ENCODE measurements at places on chromosomes 7 and 10.

DNA sequence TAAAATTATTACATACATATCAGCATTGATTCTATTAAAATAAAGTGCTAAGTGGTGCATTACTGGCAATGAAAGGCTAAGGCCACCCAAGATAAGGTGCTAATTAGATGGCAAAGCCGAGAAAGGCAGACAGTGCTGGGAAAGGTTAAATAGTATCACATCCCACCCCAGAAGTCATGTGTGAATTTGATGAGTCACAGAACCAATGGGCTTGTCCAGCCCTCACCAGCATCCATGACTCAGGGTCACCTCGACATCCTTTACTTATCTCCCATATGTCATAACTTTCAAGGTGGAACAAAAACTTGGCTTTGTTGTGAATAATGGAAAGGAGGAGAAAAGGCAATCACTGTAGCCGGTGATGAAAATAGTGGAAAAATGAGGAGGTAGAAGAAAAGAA, 459.1 kb downstream of the PLXNA4 start:
- no peak for DNase-seq

GRCh38 chr10:122564980-122565379, 4.4 kb downstream of the DMBT1 start:
- DNase-seq = no peak

- DNase-seq = no peak
Observed at GRCh38 chr7:99311702-99312101, 14.0 kb upstream of the ARPC1A start.

- no peak for DNase-seq
Observed at GRCh38 chr7:22157552-22157951, 199.4 kb downstream of the RAPGEF5 start.

- DNase-seq = no peak
Observed at GRCh38 chr10:79178614-79179163, 109.9 kb downstream of the ZMIZ1 start.

- no peak for DNase-seq
Observed at GRCh38 chr10:13842117-13842516, 255.4 kb downstream of the PRPF18 start.

DNA sequence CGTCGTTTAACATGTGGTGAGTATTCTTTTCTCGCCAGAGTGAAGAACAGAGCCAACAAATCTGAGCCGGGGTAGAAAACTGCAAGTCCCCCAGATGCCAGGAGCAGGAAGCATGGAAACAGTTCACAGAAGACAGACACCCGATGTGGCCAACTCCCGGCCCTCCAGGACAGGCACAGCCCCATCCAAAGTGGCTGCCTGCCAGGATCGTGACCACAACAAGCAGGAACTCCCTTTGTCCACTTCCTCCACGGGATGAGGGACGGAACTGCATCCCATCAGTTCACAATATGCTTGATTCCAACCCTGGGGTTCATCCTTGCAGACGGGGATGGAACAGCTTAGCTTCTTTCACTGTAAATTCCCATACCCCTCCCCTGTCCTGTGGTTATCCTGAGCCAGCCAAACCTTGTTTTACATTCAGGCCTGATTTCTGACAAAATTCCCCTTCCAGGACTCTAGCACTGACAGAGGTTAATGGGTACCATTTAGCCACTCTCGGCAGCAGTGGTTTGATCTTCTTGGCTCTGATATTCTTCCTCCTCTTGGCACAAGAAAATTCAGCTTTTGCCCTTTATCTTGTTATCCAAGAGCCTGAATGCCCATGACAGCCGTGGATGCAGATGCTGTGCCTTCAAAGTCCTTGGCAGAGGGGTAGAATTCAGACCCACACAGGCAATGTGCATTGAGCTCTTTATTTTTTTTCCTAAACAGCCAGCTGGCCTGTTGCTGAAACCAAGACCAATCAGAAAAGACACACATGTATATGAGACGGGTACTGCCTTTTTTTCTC, 105.5 kb upstream of the FAM204A start:
- no peak for DNase-seq

GRCh38 chr10:124579011-124579399, 117.4 kb downstream of the LHPP start:
- DNase-seq = no peak

DNA sequence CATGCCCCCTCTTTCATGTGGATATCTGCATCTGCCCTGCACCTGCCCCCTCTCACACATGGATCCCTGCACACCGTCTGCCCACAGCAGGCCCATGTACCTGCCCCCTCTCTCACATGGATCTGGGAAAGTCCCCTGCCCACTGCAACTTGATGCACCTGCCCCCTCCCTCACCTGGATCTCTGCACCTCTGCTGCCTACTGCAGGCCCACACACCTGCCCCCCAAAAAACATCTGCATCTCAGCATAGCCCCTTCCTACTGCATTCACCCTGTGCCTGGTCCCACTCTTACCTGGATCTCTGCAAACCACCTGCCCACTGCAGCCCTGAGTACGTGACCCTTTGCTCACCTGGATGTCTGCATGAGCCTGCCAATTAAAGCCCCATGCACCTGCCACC, 479.8 kb downstream of the PTPRN2 start:
- DNase-seq = no peak

DNA sequence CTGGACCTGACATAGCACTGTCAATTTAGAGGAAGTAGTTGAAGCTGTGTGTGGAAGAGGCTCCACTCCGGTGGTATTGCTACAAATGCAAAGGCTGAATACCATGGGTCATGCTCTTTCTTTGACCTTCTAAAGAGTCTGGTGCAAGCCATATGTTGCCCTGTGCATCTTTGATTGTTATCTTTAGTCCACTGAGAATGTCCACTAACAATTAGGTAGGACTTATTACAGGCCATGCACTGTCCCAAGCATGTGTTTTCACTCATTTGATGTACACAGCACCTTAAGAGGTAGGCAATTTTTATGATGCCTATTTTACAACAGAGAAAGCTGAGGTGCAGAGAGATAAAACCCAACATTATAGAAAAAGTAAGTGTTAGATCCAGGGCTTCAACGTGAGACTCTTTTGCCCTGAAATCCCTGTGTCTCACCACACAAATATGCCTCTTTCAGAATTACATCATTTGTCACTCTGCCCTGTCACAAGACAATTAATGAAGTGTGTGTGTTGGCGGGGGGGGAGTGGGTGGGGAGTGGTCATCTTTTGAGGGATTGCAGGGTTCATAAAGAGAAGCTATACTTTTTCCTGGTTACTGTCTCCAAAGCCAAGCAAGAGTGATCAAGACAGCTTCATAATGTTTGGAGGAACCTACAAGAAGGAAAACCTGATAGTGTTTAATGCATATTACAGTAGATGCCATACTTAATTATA, 637.6 kb upstream of the IGFBP3 start:
- no peak for DNase-seq

- no peak for DNase-seq
Observed at GRCh38 chr10:29239569-29240472, 49.0 kb upstream of the LYZL1 start.

DNA sequence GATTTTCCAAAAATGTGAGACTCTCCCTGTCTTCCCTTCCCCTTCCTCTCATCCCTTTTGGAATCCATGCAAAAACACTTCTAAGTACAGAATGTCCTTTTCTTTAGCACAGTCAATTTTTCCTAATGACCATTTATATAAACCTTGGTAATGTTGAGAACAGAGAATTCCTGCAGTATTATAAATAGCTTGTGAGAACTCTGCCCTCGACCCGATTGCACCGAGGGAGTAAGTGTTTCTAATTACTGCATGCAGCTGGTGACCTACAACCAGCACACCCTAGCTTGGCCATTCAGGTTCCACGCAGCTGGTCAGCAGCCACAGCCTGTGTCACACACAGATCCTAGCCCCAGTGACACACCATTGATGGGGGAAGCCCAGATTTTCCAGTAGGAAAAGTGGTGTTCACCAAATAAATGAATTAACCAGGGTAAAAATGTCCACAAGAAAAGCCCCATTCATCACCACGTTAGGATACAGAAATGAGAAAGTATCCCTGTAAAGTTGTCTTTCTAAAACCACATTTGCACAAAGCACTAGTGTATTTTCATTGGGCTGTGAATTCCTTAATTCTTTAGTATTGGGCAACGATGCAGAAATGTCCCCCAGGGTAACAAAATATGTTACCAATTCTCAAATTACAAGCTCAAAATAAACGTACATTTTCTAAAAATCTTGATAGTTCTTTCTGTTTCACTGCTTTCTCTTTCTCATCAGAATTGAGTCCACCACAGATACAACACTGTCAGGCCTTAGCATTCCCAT, 499.0 kb upstream of the KLF6 start:
- DNase-seq = no peak

DNA sequence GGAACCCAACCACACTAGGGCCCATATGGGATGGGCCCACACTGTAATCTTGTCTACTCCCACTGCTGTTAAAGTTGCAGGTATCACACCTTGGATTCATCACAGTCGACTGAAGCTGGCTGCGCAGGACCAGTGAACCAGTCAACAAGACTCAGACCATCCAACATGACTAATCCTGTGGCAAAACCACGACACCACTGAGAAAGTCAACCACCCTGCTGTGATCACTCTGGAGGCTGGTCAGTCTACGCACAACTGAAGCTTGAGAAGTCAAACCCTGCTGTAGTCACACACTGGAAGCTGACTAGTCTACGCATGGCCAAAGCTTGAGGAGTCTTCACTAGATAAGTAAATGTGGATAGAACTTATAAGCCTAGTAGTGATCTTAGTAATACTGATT, 9.6 kb upstream of the CYREN start:
- DNase-seq = no peak

DNA sequence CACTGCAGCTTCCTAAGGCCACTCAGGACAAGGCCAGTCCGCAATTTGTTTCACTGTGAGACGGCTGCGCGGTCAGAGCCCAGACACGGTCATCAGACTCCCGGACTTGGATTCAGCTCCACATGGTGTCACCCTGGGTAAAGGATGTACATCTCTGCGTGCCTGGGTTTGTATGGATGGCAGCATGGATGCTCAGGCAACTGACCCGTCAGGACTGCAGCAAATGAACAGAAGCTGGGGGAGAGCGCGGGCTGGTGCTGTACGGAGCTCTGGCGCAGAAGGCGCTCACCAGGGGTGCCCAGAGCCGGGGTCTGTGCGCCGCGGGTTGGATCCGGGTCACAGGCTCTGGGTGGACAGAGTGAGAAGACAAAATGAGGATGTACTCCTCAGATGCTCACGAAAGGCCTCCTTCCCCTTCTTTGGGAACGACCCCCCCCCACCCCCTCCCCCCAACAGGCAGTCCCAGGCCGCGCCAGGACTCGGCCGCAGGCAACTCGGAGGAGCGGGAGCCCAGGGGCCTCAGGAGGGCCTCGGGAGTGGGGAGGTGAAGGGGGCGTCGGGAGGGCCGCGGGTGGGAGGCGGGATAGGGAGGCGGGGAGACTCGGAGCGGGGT, 92.4 kb downstream of the CXCL12 start:
- DNase-seq = no peak

GRCh38 chr10:92757711-92758104, 68.0 kb downstream of the HHEX start:
- no peak for DNase-seq

DNA sequence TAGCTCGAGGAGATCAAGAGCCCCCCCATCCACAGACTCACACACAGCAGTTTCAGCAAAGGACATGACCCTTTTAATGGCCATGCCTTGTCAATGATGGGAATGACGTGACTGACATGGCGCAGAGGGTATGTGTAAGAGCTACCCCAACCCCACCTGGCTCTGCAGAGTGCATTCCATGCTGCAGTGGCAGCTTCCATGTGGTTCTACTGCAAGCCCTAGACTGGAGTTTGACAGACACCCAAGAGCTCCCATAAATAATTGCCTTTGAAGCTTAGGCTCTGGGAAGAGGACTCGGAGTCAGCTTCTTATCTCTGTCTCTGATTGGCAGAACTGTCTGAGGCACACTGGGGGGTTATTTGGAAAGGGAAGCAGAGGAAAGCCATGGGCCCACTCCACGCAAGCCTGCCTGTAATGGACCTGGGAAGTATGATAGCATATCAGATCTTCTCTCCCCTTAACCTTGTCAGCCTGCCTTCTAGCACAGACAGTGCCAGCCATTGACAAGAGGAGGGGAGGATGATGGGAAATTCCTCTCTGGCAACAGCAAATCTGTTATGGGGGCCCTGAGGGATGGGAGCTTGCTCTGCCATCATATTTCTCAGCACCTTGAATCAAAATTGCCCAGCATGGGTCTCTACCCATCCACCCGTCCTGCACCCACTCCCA, 478.5 kb upstream of the PODXL start:
- no peak for DNase-seq

GRCh38 chr7:8035647-8036518, 67.3 kb downstream of the GLCCI1 start:
- DNase-seq = no peak

DNA sequence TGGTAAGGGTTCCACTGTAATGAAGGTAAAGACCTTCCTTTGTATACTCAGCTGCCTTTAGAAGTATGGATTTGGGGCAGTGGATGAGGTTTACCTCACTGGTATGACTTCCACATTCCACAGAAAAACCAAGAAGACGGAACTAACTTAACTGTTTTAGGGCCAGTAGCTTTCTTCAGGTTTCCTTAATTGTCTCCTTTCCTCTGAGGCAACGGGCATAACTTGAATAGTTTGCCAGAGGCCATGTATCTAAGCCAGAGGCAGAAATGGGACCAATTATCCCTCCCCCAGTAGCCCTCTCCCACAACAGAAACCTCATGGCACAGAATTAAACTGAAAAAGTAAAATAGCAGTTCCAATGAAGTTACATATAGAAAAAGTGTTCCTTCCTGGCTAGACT, 281.7 kb downstream of the PHTF2 start:
- no peak for DNase-seq

GRCh38 chr7:4841007-4841784, 20.6 kb downstream of the PAPOLB start:
- no peak for DNase-seq

- no peak for DNase-seq
Observed at GRCh38 chr7:40194745-40195144, 59.9 kb downstream of the SUGCT start.

- no peak for DNase-seq
Observed at GRCh38 chr10:27671821-27672220, 73.8 kb downstream of the MKX start.

- DNase-seq = no peak
Observed at GRCh38 chr10:116866066-116866465, 16.8 kb downstream of the ENO4 start.

DNA sequence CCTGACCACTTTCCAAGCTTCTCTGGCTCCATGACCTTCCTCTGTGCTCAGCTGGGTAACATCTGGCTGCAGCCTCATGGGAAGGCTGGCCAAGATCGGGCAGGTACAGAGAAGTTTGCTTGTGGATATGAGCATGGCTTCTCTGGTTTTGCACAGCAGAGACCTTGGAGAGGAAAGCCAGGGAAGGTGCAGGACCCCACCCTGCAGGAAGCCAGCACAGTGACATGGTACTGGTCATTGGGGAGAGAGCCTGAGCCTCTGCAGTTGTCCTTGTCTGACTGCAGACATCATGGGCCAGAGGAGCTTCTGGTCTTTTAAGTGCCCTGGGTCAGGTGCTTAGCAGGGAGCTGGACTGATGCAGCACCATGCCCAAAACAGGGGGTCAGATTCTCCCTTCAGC, 70.6 kb upstream of the LEP start:
- no peak for DNase-seq

DNA sequence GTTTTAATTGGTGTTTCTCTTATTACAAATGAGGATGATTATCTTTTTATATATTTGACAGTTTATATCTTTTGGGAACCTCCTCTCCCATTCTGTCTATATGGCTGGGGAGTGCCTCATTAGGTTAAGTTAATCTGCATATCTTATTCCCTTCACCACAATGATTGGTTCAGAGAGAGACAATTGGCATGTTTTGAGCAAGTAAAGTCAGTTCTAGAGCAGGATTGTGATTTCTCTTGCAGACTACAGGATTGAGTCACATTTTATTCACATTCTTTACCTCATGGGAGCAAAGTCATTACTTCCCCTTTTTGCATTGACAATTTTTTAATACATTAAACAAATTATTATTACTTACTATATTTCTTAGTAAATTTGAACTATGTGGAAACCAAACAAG, 345.6 kb downstream of the MDFIC start:
- no peak for DNase-seq

Data from NCI-H187 (cell line).